ENCODE measurements at places on chromosomes 12 and 14.

DNA sequence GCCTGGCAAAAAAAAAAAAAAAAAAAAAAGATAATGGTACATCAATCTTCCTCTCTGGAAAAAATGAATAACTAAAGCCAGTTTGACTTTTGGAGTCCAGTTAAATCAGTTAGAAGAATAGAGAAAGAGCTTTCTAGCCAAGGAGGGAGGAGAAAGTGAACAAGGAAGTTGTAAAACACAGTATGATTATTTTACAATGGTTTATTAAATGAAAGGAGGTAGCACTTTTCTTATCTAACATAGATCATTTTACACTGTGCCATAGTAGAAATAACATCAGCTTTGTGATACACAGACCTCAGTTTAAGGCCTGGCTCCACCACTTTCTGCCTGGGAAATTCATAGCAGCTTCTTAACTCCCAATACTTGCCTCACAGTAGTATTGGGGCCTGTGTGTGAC, 15.4 kb upstream of the KITLG start:
- no peak for DNase-seq

DNA sequence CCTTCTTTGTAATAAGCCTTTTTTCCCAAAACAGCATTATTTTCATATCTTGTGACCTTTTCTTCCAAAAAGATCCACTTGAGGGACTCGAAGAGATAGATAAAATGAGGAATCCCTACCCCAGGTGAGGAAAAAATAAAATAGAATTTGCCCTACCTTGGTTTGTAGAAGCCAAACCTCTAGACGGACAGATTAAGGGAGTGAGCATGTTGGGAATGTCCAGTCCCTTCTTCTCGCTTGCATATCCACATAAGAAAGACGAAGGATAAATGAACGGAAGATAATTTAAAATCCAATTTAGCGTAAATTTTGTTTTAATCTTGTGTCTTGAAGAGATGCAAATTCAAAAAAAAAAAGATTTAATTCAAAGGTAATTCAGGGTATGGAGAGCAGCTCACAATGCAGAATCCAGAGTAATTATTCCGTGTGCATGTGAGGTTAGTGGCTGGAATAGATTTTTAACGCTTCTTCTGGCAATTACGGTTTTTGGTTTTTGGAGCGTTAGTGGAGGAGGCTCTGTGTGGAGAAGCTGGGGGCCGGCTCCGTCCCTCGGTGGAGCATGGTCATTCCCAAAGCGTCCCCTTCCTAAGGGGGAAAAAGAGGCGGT, 1.5 kb downstream of the GRIN2B start:
- DNase-seq = no peak

DNA sequence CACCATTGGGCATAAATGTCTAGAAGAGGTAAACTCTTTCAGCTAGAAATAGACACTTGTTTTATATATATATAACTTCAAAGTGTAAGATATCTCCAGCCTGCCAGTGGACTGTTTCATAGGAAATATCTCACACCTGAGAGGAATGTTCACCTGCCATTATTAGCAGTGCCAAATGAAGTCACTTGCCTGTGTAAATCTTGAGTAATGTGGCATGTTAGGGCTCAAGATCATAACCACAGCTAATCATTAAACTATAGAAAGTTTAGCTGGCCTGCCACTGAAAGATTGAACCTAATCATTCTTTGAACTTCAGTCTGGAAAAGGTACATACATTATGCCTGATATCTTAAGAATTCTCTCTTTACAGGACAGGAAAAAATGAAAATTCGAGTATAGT, 25.5 kb upstream of the KCNJ8 start:
- no peak for DNase-seq

DNA sequence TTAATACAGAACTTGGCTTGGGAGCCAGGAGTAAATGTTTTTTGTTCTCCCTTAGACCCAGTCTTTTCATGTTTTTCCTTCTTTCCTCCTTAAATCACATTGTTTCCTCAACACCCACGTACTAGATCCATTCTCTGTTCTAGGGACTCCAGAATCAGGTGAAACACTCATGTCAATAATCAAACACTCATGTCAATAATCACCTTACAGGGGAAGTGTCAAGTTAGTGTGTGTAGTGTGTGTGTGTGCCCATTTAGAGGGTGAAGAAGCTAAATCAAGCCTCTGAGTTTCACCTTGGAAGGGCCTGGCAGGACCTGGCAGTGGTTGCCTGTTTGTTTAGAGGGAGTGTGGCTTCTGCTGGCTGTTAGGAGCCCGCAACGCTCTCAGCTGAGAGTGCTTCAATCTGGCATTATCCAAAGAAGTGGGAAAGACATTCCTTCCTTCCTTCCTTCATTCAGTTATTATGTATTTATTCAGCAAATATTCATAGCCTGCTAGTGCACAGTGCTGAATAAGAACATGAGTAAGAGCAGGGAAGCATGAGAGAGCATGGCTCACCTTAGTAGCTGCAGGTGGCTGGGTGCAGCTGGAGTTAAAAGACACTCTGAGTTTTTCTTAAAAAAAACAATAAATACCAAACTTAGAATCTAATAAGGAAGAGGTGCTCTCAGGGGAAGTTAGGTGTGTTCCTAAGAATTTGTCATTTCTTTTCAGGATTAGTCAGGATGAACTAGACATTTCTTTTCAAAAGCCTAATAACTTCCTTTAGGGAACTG, 17.6 kb upstream of the EID3 start:
- DNase-seq = no peak

GRCh38 chr12:110677982-110678381, 10.9 kb downstream of the HVCN1 start:
- no peak for DNase-seq

DNA sequence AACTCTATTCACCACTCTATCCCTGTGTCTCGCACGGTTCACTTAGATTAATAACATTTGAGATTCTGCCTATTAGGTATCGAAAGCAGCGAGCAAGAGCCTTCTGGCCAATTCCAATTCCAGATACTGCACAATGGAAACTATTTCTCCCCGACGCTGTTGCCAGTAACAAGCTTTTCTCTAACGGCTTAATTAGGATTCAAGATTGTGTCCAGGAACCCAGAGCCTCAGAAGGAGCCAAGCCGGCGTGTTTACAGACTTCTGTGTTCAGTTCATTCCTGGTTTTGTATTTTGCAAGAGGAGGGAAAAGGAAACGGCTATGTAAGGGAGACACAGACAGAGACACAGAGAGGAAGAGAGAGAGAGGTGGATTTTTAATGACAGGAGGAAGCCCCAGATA, 185.6 kb downstream of the DICER1 start:
- DNase-seq = no peak

DNA sequence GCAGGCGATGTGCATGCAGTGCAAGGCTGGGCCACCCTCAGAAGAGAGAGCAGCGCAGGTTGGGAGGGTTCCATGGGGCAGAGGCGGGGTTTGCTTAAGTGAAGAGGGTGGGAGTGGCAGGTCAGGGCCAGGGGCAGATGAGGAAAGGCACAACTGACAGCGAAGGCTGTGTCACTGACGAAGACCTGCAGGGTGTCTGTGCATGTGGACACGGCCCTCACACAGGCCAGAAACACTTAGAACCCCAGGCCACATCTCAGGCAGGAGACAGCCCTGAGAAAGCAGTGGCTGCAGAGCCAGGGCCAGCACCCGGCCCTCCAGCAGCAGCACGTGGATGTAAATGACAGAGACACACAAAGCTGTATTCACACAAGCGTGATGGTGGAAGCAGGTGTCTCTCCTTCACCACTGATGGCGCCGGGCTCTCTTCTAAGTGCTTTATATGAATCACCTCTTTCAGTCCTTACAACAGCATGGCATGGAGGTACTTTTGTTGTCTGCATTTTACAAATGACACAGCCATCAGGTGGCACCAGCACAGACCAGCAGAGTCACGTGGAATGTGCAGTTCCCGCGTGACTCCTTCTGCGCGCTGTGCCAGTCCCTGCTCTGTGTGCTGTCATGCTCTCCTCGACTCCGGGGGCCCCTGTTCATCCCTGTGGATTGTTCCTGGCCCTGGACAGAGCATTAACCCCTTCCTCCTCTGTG, 54.6 kb downstream of the TSPAN11 start:
- DNase-seq = no peak

DNA sequence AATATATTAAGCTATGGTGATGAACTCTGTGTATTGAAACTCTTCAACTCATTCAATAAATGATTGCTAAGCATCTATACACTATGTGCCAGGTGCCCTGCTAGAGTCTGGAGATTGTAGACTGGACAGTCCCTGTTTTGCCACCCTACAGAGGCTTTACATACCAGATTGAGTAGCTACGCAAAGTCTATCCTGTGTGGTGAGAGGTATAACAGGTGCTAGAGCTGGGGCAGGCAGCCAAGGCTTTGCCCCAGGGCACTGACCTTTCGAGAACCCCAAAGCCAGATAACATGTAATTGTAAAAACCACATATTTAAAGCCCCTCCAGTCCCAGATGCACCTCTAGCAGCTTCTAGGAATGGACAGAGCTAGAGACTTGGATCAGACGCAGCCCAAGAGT, 52.8 kb downstream of the PPM1H start:
- DNase-seq = no peak

- peak; percentile 27 for DNase-seq
Observed at GRCh38 chr12:121128908-121129810, 3.5 kb upstream of the P2RX7 start.

GRCh38 chr12:252636-253035, 10.0 kb downstream of the SLC6A13 start:
- no peak for DNase-seq

DNA sequence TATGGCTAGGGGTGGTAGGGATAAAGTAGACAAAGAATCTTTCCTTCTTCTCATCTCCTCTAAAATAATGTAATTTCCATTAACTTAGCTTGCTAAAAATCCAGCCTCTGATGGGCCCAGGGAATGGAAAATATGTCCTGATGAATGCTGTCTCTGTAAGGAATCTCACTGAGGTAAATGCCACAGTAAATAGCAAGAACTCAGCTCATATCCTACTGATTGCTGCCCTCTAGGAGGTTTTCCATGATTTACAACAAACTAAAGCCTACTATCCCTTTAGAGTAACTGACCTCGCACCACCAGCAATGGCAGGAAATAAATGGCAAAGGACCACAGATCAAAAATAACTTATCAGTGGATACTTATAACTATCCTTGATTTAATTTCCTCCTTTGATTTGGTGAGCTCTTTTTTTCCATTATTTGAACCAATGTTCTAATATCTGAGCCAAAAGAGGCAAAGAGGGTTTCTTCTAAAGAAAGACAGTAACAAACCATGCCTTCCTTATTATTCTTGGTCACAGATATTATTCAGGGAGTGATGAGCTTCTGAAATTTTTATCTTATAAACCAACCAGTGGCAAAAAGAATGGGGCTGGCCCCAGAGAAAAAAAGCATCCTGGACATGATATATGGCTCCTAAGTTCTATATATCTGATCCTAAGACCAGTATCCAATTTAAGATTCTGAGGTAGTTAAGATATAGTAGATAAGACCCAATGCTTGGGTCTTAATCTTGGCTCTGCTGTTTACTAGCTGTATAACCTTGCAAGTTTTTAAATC, 43.8 kb downstream of the SENP1 start:
- DNase-seq = no peak

DNA sequence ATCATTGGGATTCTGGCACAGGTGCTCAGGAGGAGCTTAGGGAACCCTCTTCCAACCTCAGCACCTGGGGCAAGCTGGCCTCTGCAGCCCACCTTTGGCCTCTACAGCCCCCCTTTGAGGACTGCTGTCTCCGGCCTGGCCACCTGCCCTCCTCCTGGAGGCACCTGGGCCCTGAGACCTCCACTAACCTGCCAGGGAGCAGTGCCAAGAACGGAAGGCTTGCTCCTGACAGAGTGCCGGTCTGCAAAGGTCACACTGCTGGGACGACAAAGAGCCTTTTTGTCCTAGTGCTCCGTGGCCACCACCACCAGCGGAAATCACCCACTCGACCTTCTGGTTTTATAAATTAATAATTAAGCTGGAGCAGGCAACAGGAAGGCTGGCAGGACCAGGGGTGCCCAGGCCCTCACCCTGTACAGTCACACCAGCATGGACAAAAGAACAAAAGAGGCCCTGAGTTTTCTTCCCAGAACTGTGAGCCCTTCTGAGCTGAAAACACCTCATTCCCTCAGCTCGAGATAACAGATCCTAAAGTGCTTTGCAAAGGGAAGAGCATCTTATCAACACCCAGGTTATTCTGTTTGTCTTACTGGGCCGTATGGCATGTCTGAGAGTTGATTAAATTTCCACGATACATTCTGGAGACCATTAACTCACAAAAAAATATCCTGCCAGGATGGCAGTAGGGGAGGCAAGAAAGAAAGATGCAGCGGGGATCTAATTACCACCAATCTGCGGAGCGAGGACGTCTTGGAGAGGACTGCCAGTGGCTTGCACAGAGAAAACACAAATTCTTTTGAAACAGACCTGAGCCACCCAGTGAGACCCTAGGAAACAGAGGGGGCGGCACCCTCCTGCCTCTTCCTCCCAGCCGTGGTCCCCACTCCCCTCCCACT, 8.2 kb downstream of the TESC start:
- no peak for DNase-seq

DNA sequence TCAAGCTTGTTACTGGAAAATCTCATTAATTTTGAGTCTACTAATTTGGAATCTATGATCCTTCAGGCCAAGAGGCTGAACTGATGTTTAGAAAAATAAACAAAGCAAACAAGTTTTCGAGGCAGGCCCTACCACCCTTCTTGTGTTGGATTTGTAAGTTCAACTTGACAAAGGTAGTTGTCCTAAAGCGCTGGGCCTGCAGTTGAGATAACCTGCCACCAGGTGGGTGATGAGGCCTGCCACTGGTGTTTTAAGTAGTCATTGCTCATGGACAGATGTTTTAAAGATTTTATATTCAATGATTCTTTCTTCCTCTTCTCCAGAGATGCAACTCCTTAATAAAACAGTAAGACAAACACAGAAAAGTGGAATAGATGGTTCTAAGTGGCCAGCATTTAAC, 19.4 kb downstream of the ACVRL1 start:
- no peak for DNase-seq

- DNase-seq = no peak
Observed at GRCh38 chr12:99195474-99195873, 452.1 kb upstream of the GARIN6 start.

- no peak for DNase-seq
Observed at GRCh38 chr12:124599074-124599999, 31.9 kb upstream of the NCOR2 start.

- no peak for DNase-seq
Observed at GRCh38 chr12:42990387-42990786, 400.8 kb upstream of the PRICKLE1 start.

- no peak for DNase-seq
Observed at GRCh38 chr12:49212572-49212971, 23.7 kb upstream of the TUBA1A start.
